Activated naive CD8-positive, alpha-beta T cell treated with anti-CD3 and anti-CD28 coated beads for 36 hours (primary cell): ENCODE measurements at places on chromosomes 3 and 15. TPM values are rescaled to one million over a fixed set of nuclear protein-coding genes. Genes with fewer than 3 reads are reported as not detected.

GRCh38 chr15:90297021-90297420 lies 31.5 kb downstream of the NGRN start:
- no peaks in the 10 kb centered on the region for H3K36me3 ChIP-seq
- H3K27ac ChIP-seq = no peak overlapping the region
- H3K4me1 ChIP-seq = peaks cover 3% of the 10 kb centered on the region
- no peak overlapping the region for H3K4me3 ChIP-seq

- no peak overlapping the region for H3K27ac ChIP-seq
- no peak overlapping the region for H3K4me3 ChIP-seq
- no peaks in the 10 kb centered on the region for H3K27me3 ChIP-seq
Observed at GRCh38 chr3:37392957-37393356, 218.6 kb upstream of the LRRFIP2 start.

DNA sequence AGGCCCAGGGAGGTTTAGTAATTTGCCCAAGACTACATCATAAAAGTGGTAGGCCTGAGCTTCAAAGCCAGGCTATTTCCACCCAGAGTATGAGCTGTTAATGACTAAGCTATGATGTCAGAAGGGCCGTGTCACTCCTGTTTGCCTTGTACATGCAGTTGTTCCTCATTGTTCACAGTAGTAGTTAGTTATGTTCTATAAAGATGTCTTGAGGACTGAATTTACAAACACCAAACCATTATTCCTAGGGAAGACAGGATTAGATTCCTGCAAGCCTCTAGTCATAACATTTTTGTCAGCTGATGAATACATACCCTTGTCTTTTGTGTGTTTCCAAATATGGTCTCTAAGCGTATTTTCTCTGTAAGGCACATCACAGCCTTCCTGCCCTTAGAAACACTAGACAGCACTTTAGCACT lies 20.9 kb upstream of the LARS2 start:
- no peak for DNase-seq
- H3K4me1 ChIP-seq = no peaks in the 10 kb centered on the region
- H3K27ac ChIP-seq = no peak overlapping the region

- H3K4me3 ChIP-seq = no peak overlapping the region
- DNase-seq = peak; percentile 55
- H3K27me3 ChIP-seq = no peaks in the 10 kb centered on the region
- no peaks in the 10 kb centered on the region for H3K36me3 ChIP-seq
- H3K4me1 ChIP-seq = peaks cover 30% of the 10 kb centered on the region
- H3K27ac ChIP-seq = peak overlapping the region; percentile 75
Observed at GRCh38 chr3:56980798-56981390, 79.6 kb upstream of the SPATA12 start.

GRCh38 chr3:151016478-151016795 lies 43.9 kb upstream of the CLRN1 start:
- no peak for DNase-seq
- no peaks in the 10 kb centered on the region for H3K36me3 ChIP-seq
- no peak overlapping the region for H3K4me3 ChIP-seq
- H3K4me1 ChIP-seq = no peaks in the 10 kb centered on the region
- no peak overlapping the region for H3K27ac ChIP-seq

GRCh38 chr15:45199136-45199810 lies 11.5 kb upstream of the SHF start:
- H3K4me3 ChIP-seq = no peak overlapping the region
- H3K27ac ChIP-seq = no peak overlapping the region
- peak; percentile 43 for DNase-seq
- H3K36me3 ChIP-seq = no peaks in the 10 kb centered on the region

DNA sequence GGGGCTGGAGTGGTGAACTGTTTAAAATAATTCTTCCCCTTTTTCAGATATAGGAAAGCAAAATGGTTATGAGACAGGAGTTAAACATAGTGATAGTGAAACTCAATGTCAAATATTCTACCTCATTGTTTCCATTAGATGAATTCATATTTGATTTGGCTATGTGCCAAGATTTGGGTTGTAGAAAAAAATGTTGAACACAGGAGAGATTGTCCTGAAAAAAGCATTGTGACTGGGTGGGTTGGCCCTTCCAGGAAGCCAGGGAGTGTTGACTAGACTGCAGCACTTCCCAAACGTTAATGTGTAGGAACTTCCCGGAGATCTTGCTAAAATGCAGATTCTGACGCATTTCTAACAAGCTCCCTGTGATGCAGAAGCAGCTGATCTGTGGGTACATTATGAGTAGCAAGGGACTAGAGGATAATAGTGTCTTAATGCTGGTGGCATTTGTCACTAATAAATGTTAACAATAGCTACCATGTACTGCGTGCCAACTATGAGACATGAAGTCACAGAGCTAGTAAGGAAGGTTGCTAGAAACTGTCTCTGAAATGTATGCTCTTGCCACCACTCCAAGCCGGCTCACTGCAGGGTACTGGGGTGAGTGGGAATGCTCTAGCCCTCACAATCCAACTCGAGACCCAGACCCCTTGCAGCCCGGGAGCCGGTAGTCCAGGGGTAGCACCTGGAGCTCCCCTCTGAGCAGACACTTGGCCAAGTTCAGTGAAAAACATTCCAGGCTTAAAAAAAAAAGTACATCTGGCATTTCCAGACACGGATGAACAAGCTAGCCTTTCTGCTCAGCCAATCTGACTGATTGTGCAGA lies 120.6 kb downstream of the CD47 start:
- DNase-seq = no peak
- peaks cover 20% of the 10 kb centered on the region for H3K4me1 ChIP-seq
- H3K27ac ChIP-seq = peak overlapping the region; percentile 25
- H3K36me3 ChIP-seq = no peaks in the 10 kb centered on the region
- no peaks in the 10 kb centered on the region for H3K27me3 ChIP-seq

GRCh38 chr3:10242182-10243065 lies 5.8 kb upstream of the TATDN2 start:
- peaks cover 58% of the 10 kb centered on the region for H3K36me3 ChIP-seq
- peak; percentile 83 for DNase-seq
- H3K4me3 ChIP-seq = peak overlapping the region; percentile 47
- H3K4me1 ChIP-seq = peaks cover 53% of the 10 kb centered on the region

Gene MKRN2OS
- total RNA-seq = not detected

DNA sequence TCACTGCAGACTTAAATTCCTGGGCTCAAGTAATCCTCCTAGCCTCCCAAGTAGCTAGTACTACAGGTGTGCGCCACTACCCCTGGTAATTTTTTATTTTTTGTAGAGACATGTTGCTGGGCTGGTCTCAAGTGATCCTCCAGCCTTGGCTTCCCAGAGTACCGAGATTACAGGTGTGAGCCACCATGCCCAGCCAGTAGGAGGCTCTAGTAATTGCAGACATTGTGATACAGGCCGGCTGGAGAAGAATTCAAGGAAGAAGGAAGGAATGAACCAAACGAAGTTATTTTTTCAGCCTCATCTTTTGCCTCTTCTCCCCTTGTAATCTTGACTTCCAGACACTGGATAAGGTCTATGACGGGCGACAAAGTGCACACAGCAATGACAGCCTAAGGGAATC lies 3.2 kb upstream of the PPP4R2 start:
- H3K36me3 ChIP-seq = peaks cover 6% of the 10 kb centered on the region
- H3K4me1 ChIP-seq = peaks cover 9% of the 10 kb centered on the region
- no peak overlapping the region for H3K4me3 ChIP-seq

DNA sequence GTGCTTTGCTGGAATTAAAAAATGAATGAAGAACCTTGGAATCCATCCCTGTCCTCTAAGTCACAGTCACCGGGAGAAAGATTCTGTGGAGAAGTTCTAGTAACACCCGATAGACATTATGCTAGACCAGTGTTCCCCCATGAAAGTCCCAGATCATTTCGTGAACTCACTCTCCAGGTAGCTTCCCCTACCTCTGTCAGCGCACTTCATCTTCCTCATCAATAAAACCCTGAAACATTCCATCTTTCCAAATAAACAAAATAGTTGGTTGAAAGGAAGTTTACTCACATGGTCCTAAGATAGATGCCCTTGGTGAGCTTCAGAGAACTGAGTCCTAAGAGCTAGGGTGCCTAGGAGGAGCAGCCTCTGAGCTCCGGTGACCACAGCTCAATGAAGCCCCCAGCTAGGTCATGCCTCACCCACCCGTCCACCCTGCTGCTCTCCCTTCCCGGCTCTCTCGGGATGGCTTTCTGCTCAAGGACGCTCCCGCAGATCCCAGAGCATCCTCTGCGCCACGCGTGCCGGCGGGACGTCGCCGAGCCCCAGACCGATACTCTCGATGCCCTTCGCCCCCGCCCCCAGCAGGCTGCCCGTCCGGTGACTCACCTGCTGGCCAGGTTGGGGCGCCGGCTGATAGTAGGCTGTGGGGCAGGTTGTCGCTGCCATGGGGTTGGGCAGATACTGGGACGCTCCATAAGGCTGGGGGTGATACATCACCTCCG lies 776 bp downstream of the VGLL3 start:
- H3K36me3 ChIP-seq = no peaks in the 10 kb centered on the region
- no peak overlapping the region for H3K4me3 ChIP-seq
- peaks cover 5% of the 10 kb centered on the region for H3K4me1 ChIP-seq
- DNase-seq = peak; percentile 5
- no peak overlapping the region for H3K27ac ChIP-seq

Gene DNASE1L3
- total RNA-seq = not detected

- peaks cover 7% of the 10 kb centered on the region for H3K27me3 ChIP-seq
- H3K36me3 ChIP-seq = no peaks in the 10 kb centered on the region
- H3K4me3 ChIP-seq = no peak overlapping the region
- no peak for DNase-seq
- no peak overlapping the region for H3K27ac ChIP-seq
Observed at GRCh38 chr3:122977746-122978466, 49.7 kb downstream of the SEMA5B start.

DNA sequence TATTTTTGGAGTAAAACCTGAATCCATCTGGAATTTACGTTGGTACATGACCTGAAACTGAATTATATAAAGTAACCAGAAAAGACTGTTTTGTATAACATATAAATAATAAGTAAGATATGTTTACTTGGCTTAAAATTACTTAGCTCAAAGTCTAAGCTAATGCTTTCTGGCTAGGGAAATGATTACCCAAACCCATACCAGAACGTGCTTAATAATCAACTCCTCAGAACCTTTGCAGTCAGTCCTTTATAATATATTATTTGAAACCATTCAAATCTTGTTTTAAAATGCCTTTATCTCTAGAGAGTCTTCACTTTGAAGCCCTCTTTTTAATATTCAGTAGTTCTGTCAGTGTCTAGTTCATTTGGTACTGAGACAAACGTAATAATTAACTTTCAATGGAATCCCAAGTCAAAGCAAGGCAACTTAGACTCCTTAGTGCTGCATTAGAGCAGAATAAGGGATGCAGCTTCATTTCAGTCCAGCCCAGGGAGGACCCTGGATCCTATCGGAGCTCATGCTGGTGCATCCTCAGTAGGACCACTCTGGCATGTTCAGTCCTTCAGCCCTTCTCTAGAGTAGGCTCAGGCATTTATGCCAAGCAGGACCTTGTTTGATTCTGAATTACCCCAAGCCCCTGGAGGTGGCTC lies 81.6 kb downstream of the MME start:
- H3K4me1 ChIP-seq = no peaks in the 10 kb centered on the region
- no peaks in the 10 kb centered on the region for H3K36me3 ChIP-seq
- no peak overlapping the region for H3K27ac ChIP-seq
- DNase-seq = no peak
- H3K4me3 ChIP-seq = no peak overlapping the region
- peaks cover 4% of the 10 kb centered on the region for H3K27me3 ChIP-seq

GRCh38 chr3:163879172-163879571 lies 1199.1 kb downstream of the SI start:
- H3K4me1 ChIP-seq = no peaks in the 10 kb centered on the region
- no peaks in the 10 kb centered on the region for H3K27me3 ChIP-seq
- DNase-seq = no peak

- H3K36me3 ChIP-seq = no peaks in the 10 kb centered on the region
- no peak for DNase-seq
- H3K27ac ChIP-seq = no peak overlapping the region
- no peaks in the 10 kb centered on the region for H3K27me3 ChIP-seq
- no peak overlapping the region for H3K4me3 ChIP-seq
Observed at GRCh38 chr15:88985547-88986393, 72.6 kb upstream of the MFGE8 start.

DNA sequence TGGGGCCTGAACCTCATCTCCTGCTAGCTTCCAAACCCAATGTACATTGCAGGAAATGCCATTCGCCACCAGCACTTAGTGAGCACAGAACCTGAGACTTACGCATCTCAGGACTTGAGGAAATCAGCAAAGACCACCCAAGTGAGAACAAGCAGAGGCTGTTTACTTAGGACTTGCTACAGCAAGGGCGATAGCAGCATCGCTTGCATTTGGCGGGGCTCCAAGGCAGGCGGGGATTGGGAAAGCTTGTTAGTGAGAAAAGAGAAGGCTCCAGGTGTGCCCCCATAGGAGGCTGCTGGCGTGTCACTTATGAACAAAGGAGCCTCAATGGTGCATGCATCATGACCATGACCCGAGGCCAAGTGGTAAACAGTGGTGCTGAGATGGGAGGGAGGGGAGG lies 19.7 kb downstream of the SLC6A20 start:
- no peaks in the 10 kb centered on the region for H3K36me3 ChIP-seq
- no peak overlapping the region for H3K27ac ChIP-seq
- H3K27me3 ChIP-seq = peaks cover 5% of the 10 kb centered on the region
- peaks cover 9% of the 10 kb centered on the region for H3K4me1 ChIP-seq

Gene ABI3BP
- total RNA-seq = 0.14 TPM

Gene LRRC3B
- not detected for total RNA-seq

Gene CDHR4
- total RNA-seq = not detected

GRCh38 chr3:119620899-119621298 lies 23.2 kb downstream of the PLA1A start:
- no peak overlapping the region for H3K4me3 ChIP-seq
- no peak overlapping the region for H3K27ac ChIP-seq

Gene GOLGA8H
- 0.36 TPM for total RNA-seq

Gene IQCH
- total RNA-seq = 1.4 TPM

Gene SPG11
- 47.6 TPM for total RNA-seq

Gene DET1
- total RNA-seq = 2.1 TPM

GRCh38 chr15:67180035-67180434 lies 74.4 kb downstream of the AAGAB start:
- H3K27ac ChIP-seq = peak overlapping the region; percentile 3
- H3K36me3 ChIP-seq = peaks cover 8% of the 10 kb centered on the region
- no peaks in the 10 kb centered on the region for H3K27me3 ChIP-seq
- DNase-seq = no peak
- H3K4me3 ChIP-seq = no peak overlapping the region

Gene PPP2R3A
- 0.49 TPM for total RNA-seq

- H3K4me3 ChIP-seq = no peak overlapping the region
- H3K27me3 ChIP-seq = no peaks in the 10 kb centered on the region
- DNase-seq = no peak
Observed at GRCh38 chr3:122502941-122503340, 11.8 kb downstream of the KPNA1 start.

Gene SRGAP3
- 1.2 TPM for total RNA-seq

DNA sequence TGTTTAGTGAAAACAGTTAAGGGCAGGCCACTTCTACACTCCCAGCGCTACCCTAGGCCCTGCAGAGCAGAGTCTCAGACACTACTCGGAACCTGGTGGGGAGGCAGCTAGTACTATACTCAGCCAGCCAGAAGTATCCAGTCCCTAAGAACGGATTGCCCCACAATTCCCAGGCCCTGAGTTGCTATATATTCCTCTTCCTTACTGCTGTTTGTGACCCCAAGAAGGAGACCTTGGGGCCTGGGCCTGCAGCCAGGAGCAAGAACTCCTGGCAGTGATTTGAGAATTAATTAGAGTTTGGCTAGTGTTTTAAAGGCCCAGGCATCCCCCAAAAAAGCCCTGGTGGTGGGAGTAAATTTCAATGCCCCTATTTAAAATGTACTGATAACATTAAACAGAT lies 87.7 kb downstream of the RBPMS2 start:
- peaks cover 4% of the 10 kb centered on the region for H3K36me3 ChIP-seq
- no peak for DNase-seq
- no peak overlapping the region for H3K4me3 ChIP-seq
